ENCODE measurements at places on chromosomes 1 and 21. TPM values are rescaled to one million over a fixed set of nuclear protein-coding genes. Genes with fewer than 3 reads are reported as not detected.

Gene FHAD1
- 3.9 TPM for polyA plus RNA-seq

DNA sequence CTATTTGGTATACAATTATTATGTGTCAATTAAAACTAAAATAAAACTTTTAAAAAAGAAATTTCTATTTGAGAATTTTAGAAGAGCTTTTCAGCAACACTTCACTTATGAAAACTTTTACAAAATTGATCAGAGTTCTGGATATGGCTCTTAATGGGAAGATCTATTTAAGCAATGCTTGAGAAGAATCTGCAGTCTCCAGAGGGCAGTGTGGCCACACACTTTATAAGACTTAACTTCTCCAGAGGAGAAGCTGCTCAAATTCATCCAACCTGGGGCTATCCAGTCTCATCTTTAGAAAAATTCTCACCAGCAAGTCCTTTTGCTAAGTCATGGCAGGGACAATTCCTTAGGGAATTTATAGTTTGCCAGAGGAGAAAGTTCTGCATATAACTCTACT, 25.2 kb upstream of the AGO1 start:
- no peak for DNase-seq

DNA sequence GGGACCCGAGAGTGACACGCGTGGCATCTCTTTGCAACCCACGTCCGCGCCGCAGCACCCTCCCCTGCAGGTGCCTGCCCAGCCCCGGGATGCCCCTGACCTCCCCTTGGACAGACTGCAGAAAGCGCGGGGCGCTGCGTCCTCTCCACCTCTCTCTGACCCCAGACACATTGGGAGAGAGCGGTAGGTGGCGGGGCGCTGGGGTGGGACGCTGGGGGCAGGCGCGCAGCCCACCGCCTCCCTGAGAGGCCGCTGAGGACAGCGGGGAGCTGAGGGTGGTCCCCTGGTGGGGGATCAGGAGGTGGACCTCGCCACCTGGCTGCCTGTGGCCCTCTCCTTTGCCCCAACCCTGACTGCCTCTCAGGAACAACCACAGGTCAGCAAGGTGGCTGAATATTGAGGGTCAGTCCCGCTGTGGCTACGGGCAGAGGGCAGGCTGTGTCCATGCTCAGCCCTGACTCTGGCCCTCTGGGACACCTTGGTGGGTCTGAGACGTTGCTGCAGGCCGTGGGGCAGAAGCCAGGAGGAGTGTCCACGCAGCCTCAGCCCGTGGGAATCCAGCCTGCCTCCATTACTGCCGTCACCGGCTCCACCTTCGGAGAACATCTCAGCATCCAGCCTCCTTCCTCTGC, 761 bp upstream of the UBE2J2 start:
- DNase-seq, result no peak

Gene ATAD3C
- 2.3 TPM for polyA plus RNA-seq

Gene SH2D5
- polyA plus RNA-seq, result not detected

DNA sequence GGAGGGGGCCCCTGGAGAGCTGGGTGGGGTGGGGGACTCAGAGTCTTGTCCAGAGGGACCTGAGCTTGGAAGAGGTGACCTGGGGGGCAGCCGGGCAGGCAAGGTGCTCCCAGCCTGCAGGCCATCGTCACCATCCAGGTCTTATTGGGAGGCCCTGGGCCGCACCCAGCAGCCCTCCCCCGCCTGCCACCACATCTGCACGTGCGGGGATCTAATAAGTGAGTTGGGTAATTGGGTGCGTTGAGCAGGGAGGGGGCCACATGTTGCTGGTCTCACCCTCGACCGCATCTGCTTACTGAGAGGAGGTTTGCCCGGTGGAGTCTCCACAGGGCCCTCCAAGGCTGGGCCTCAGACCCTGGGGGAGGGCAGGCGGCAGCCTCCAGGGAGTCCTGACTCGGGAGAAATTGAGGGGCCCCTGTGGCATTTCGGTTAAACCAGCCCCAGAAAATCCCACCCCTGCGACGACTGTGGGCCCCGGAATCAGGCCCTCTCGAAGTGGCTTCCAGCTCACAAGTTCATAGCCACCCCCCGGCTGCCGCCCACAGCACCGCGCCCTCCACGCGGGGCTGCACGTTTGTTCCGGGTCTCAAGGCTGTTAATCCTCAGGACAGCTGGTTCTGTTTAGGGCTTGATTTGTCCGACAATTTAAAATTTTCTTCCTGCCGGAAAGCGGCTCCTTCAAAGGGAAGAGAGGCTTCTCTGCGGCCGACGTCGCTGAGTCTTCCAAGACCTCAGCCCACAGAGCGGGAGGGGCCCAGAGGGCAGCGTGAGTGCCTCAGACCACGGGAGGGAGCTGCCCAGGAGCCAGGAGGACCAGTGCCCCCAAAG, 14.7 kb upstream of the COL6A2 start:
- DNase-seq, result peak; percentile 30

DNA sequence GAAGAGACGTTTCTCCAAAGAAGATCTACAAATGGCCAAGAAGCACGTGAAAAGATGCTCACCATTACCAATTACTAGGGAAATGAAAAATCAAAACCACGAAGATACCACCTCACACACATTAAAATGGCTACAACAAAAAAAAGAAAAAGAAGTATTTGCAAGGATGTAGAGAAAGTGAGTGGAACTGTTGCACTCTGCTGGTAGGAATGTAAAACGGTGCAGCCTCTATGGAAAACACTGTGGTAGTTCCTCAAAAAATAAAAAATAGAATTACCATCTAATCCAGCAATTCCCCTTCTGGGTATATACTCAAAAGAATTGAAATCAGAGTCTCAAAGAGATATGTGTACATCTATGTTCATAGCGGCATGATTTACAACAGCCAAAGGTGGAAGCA, 115.4 kb upstream of the EDN2 start:
- no peak for DNase-seq

DNA sequence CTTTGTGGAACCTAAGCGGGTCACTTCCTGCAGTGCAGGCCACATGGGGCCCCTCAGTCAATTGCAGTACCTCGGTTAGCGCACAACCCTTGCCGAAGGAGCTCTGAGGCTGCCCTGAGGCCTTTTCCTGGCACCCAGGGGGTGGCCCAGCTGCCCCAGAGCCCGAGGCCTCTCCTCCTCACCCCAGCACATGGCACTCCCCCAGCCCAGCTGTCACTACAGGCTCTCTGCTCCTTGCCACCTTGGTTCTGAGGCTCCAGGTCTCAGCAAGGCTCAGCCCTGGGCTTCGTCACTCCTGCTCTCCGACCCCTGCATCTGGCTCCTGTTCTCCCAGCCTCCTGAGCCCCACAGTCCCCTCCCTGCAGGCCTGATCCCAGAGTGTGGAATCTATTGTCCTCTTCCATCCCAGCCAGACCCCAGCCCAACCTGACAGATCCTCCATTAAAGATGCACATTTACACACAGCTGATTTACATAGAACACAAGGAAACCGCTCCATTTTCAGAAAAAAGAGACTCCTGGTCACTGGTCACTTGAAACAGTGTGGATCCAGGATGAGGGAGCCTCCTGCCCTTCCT, 192.8 kb upstream of the POU3F1 start:
- no peak for DNase-seq

GRCh38 chr1:94962409-94963265, 35.7 kb upstream of the CNN3 start:
- no peak for DNase-seq
